ENCODE measurements at places on chromosomes 7 and 10.

DNA sequence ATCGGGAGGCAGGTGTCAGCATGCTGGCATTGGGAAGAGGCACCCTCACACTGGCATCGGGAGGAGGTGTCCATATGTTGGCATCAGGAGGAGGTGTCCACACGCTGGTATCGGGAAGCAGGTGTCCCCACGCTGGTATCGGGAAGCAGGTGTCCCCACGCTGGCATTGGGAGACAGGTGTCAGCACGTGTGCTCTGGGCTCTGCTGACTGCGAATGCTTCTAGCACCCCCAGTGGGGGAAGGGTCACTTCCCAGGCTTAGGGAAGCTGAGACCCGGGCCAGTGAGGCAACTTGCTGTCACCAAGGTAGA lies 92.5 kb upstream of the IKZF1 start:
- DNase-seq, result no peak

GRCh38 chr7:107394831-107395230 lies 75.0 kb upstream of the GPR22 start:
- no peak for DNase-seq

- no peak for DNase-seq
These were observed 49.1 kb upstream of the PDLIM1 start for GRCh38 chr10:95339863-95340262.

DNA sequence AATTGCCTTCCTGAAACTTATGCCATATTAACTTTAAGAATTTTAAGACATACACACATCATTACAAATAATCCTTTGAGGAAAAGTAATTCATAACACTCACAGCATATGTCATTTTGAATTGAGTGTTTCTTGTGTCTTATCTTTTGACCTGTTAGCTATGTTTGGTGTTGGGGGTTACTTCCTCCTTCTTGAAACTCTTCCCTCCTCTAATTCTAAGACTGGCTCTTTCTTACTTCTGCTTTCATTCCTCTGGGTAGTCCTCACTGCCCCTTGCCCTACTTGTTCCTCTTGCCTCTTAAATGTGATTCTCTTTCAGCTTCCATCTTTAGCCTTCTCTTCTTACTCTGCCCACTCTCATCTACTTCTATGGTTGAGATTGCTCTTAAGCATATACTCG lies 28.3 kb upstream of the PIP4K2A start:
- no peak for DNase-seq

DNA sequence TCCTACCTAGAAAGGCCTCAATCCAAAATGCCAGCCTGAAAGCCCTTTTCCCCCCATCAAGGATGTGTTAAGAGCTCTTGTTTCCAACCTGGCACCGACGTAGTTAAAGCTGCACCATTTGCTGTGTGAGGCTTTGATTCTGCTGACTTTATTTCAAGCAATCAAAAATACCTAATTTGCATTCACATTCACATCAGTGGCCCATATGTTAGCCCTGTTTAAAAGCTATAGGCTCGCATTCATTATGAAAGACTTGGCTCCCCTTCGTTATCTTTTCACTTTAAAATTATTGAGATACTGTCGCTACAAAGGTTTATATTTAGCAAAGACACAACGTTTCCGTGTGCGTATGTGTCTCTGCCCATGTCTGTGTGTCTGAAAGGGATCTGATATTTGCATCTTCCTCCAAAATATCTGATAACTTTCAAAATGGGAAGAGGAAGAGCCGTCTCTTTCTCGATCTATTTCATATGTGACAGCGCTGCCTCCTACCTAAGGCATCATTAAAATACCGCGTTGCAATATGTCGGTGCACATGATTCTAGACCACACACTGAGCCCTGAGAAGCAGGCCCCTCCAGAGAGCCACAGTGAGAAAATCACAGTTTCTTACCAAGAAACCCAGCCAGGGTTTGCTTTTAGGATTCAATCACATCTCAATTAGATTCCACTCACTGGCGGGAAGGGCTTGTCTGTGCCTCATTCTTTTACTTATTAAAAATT lies 57.1 kb upstream of the ITPRID1 start:
- no peak for DNase-seq

DNA sequence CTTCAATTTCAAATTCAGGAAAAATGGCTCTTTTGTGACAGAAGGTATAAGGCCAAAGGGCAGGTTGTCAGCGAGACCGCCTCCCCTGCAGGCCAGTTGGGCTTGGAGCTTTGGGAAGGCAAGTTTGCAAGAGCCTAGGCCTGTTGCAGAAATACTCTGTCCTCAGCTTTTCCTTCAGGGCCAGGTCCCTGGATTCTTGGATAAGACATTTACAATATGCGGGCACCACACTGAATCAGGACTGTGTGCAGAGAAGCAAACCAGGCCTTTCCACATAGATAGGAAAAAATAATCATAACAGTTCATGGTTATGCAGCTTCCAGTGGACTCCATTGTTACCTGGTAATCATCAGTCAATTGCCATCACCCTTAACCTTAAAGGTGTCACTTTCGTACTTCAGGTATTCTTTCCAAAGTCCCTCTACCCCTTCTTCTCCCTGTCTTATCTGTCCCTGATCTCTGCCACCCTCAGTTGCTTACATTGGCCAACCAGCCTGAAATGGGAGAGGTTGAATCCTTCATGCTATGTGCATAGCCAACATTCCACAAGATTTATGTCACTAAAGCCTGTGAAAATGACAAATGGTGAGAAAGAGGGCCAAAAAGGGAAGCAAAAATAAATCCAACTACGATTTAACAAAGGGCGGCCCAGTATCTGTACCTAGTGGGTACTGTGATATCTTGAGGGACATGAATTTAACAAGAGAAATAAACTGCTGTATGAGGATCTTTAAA lies 304.5 kb upstream of the NFE2L3 start:
- no peak for DNase-seq
